ENCODE measurements at places on chromosomes 6 and 20.
A peak's percentile ranks its signal among the peaks of the same experiment; 100 is the strongest.

DNA sequence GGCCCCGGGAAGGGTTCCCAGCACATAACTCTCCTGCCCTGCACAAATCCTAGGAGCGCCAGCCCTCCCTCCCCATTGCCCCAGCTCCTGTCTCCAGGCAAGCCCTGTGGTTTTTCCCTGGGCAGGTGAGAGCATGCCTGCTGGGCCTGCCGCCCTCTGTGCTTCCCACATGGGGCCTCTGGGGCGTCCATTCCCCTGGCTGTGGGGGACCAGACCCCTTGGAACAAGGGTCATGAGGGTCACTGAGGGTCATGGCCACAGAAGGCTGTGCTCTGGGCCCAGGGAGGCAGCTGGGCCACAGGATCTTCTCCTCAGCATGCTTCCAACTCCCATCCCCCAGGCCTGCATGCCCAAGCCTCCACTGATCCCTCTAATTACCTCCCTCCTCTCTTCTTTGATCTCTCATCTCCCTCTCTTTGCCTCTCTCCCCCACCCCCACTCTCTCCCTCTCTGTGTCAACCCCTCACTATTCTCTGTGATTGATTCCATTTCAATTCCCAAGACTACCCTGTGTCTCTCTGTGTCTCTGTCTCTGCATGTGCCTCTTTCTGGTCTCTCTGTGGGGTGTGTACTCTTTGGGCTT, 6.1 kb downstream of the MDFI start:
- H3K4me1 ChIP-seq: no peaks in the 10 kb centered on the region
- H3K36me3 ChIP-seq: no peaks in the 10 kb centered on the region
- DNase-seq: no peak
- H3K4me3 ChIP-seq: no peak overlapping the region
- H3K27me3 ChIP-seq: no peaks in the 10 kb centered on the region

- no peaks in the 10 kb centered on the region for H3K27me3 ChIP-seq
- no peak overlapping the region for H3K27ac ChIP-seq
- DNase-seq: no peak
- H3K36me3 ChIP-seq: no peaks in the 10 kb centered on the region
These were observed 237.9 kb upstream of the FERMT1 start for GRCh38 chr20:6360766-6361165.

DNA sequence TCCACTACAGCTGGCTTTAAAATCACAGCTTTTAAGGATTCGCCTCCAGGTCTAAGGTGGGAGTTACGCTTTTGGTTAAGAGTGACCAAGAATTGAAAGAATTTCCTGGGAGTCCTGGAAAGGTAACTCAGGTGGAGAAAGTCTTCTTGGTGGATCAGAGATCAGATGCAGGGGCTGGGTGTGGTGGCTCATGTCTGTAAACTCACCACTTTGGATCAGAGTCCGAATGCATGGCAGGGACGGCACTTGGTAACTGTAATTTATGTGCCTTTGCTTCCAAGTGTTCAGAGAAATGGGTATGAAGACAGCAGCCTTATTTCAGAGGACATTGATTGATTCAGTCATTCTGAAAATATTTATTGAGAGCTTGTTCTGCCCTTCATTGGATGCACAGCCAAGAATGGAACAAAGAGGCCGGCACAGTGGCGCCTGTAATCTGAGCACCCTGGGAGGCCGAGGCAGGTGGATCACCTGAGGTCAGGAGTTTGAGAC, 18.0 kb upstream of the JARID2 start:
- no peak for DNase-seq
- no peak overlapping the region for H3K27ac ChIP-seq
- no peaks in the 10 kb centered on the region for H3K27me3 ChIP-seq
- H3K4me1 ChIP-seq: no peaks in the 10 kb centered on the region

GRCh38 chr6:151452750-151453427, 963 bp upstream of the RMND1 start:
- peak; percentile 71 for DNase-seq
- peak overlapping the region; percentile 86 for H3K4me3 ChIP-seq
- no peaks in the 10 kb centered on the region for H3K27me3 ChIP-seq
- H3K27ac ChIP-seq: peak overlapping the region; percentile 96
- H3K36me3 ChIP-seq: no peaks in the 10 kb centered on the region

DNA sequence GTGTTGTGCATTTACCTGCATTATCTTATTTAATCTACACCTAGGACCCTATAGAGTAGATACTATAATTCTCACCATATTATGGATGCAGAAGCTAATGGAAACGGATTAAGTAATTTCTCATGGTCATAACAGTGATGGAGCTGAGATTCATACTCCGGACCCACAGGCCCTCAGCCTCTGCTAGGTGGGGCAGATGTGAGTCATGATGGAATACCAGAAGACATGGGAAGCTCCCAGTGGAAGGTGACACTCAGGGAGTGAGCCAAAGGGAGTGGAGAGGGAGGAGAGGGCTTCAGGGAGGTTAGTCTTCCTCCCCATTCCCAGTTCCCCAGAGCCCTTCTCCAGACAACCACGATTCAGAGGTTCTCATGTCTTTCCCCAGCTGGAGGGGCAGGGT, 65.2 kb upstream of the GPR6 start:
- no peaks in the 10 kb centered on the region for H3K36me3 ChIP-seq
- no peak overlapping the region for H3K27ac ChIP-seq
- no peaks in the 10 kb centered on the region for H3K4me1 ChIP-seq
- H3K27me3 ChIP-seq: no peaks in the 10 kb centered on the region
- H3K4me3 ChIP-seq: no peak overlapping the region

DNA sequence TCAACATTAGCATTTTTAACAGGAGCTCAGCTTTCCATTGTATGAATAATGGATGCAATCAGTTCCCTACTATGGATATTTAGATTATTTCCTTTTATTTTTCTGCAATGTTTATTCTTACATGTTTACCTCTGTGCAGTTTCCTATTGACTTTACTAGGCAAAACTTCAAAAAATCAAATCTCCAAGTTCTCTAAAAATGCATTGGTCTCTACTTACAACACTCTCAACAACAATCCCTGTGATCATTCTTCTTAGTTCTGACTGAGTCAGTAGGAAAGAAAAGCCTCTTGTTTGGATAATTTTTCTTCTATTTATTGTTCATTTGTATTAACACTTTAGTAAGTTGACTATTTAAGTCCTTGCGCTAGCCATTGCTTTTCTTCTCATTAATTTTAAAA, 126.1 kb downstream of the KIF13A start:
- DNase-seq: no peak
- H3K4me3 ChIP-seq: no peak overlapping the region
- peaks cover 13% of the 10 kb centered on the region for H3K4me1 ChIP-seq
- no peaks in the 10 kb centered on the region for H3K36me3 ChIP-seq
- no peaks in the 10 kb centered on the region for H3K27me3 ChIP-seq
- peak overlapping the region; percentile 22 for H3K27ac ChIP-seq

GRCh38 chr6:131130554-131130940, 4.7 kb upstream of the AKAP7 start:
- no peaks in the 10 kb centered on the region for H3K4me1 ChIP-seq
- H3K36me3 ChIP-seq: no peaks in the 10 kb centered on the region

DNA sequence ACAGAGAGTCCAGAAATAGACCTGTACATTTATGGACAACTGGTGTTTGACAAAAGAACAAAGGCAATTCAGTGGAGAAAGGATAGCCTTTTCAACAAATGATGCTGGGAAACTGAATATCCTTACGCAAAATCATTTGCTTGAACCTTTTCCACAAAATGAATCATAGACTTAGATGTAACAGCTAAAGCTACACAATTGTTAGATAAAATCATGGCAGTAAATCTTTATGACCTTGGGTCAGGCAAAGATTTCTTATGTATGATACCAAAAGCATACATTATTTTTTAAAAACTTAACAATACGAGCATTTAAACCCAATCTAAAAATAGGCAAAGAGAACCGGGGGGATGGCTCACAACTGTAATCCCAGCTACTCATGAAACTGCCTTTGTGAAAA, 73.5 kb upstream of the DST start:
- DNase-seq: no peak
- peaks cover 25% of the 10 kb centered on the region for H3K4me1 ChIP-seq
- H3K27me3 ChIP-seq: no peaks in the 10 kb centered on the region
- H3K4me3 ChIP-seq: no peak overlapping the region
- no peaks in the 10 kb centered on the region for H3K36me3 ChIP-seq

DNA sequence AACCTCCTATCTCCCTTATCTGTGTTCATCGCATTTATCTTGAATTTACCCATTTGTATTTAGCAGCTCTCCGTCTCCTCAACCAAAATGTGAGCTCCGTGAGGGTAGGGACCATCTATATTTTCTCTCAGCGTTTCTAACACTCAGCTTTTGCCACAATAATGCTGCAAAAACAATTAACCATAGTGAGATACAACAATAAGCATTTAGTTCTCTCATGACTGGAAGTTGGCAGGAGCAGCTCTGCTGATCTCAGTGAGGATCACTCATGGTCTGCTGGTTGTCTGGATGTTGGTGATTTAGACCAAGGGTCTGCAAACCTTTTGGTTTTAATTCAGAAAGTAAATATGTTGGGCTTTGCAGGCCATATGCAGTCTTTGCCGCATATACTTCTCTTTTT, 394.8 kb upstream of the RNF217 start:
- DNase-seq: no peak
- no peaks in the 10 kb centered on the region for H3K36me3 ChIP-seq
- H3K27ac ChIP-seq: no peak overlapping the region
- no peak overlapping the region for H3K4me3 ChIP-seq
- H3K27me3 ChIP-seq: no peaks in the 10 kb centered on the region

DNA sequence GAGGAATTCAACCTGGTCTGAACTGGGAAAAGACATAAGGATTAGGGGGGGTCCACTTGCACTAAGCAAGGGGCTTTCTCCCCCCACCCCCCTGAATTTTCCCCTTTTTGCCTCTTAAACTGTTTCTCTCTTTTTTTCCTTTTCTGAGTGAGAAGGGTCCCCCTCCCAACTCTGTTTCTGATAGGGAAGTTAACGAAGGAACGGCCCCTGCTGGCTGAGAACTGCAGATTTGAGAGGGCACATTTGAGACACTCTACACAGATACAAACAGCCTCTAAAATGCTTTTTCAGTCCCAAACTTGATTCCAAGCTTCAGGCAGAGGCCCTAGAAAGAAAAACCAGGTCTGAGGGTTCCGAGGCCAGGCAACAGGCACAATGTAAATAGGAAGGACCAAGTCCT, 91.7 kb downstream of the JARID2 start:
- H3K36me3 ChIP-seq: no peaks in the 10 kb centered on the region
- DNase-seq: no peak
- H3K4me1 ChIP-seq: no peaks in the 10 kb centered on the region
- H3K4me3 ChIP-seq: no peak overlapping the region
- H3K27ac ChIP-seq: no peak overlapping the region
- H3K27me3 ChIP-seq: no peaks in the 10 kb centered on the region

- H3K4me3 ChIP-seq: no peak overlapping the region
- no peak for DNase-seq
- no peaks in the 10 kb centered on the region for H3K27me3 ChIP-seq
- no peaks in the 10 kb centered on the region for H3K36me3 ChIP-seq
- no peak overlapping the region for H3K27ac ChIP-seq
- peaks cover 6% of the 10 kb centered on the region for H3K4me1 ChIP-seq
These were observed 135.2 kb upstream of the TCF21 start for GRCh38 chr6:133753756-133754155.

DNA sequence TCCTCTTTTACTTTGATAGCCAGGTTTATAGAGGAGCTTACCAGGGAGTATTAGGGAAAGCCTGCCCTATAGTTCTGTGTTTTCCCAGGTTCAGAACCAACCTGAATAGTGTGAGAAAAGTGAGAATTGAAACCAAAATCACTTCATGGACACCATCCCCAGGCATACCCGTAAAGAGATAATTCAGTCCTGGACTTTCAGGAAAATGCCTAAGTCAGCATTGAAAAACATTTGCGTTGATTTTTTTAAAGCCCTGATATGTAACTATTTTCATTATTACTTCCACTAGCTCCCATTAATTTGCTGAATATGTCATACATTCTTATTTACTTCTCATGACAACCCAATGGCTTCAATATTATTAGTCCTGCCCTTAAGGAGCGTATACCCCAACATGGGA, 77.4 kb upstream of the TCF21 start:
- DNase-seq: no peak
- no peak overlapping the region for H3K27ac ChIP-seq
- H3K4me1 ChIP-seq: no peaks in the 10 kb centered on the region

- H3K4me3 ChIP-seq: no peak overlapping the region
- H3K4me1 ChIP-seq: no peaks in the 10 kb centered on the region
- H3K27ac ChIP-seq: no peak overlapping the region
- no peak for DNase-seq
- H3K36me3 ChIP-seq: no peaks in the 10 kb centered on the region
- H3K27me3 ChIP-seq: no peaks in the 10 kb centered on the region
These were observed 172.7 kb downstream of the MRPL14 start for GRCh38 chr6:43954311-43955131.

DNA sequence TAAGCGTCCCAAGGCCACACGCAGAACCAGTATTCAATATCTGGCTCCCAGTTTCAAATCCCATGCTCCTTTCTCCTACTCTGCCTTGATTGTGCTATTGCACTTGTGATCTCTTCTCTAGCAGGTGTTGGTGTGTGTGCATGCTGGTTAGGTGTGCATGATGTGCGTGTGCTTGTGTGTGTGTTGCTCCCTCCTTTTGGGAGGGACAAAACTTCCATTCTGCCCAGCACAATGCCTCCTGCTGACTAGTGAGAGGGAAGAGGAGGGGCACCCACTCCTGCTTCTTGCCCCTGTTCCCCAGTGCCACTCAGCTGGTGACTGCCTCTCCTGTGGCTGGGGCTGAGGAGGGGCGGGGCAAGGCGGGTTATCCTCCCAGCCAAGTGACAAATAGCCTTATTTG, 19.7 kb downstream of the CD40 start:
- H3K36me3 ChIP-seq: no peaks in the 10 kb centered on the region
- H3K4me3 ChIP-seq: no peak overlapping the region
- H3K27ac ChIP-seq: no peak overlapping the region
- no peaks in the 10 kb centered on the region for H3K4me1 ChIP-seq

GRCh38 chr6:149960488-149960887, 3.3 kb upstream of the ULBP1 start:
- H3K4me3 ChIP-seq: no peak overlapping the region
- no peak for DNase-seq

DNA sequence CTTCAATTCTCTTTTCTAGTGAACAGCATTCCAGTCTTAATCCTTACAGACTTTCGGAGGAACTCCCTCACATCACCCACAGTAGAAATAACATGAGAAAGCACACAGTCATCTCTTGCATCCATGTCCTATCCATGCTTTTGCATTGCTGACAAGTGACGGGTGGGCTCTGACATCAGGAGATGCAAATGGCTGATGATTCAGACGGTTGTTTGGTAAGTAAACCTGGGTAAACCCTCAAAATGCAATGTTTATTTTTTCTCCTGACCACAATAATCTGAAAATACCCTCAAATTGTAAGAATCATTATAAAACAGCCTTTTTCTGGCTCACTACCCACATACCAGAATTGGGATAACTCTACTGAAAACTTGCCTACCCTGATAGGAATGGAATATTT, 792.0 kb downstream of the MAFB start:
- H3K36me3 ChIP-seq: no peaks in the 10 kb centered on the region
- H3K27me3 ChIP-seq: no peaks in the 10 kb centered on the region
- no peaks in the 10 kb centered on the region for H3K4me1 ChIP-seq
- H3K4me3 ChIP-seq: no peak overlapping the region
- no peak for DNase-seq

- H3K36me3 ChIP-seq: no peaks in the 10 kb centered on the region
- no peaks in the 10 kb centered on the region for H3K4me1 ChIP-seq
- DNase-seq: no peak
- no peak overlapping the region for H3K27ac ChIP-seq
- no peak overlapping the region for H3K4me3 ChIP-seq
- no peaks in the 10 kb centered on the region for H3K27me3 ChIP-seq
These were observed 9.8 kb downstream of the OR12D1 start for GRCh38 chr6:29424575-29424974.

Data from ascending aorta (tissue), 2 donors.